ENCODE measurements at places on chromosomes 3 and 15.

DNA sequence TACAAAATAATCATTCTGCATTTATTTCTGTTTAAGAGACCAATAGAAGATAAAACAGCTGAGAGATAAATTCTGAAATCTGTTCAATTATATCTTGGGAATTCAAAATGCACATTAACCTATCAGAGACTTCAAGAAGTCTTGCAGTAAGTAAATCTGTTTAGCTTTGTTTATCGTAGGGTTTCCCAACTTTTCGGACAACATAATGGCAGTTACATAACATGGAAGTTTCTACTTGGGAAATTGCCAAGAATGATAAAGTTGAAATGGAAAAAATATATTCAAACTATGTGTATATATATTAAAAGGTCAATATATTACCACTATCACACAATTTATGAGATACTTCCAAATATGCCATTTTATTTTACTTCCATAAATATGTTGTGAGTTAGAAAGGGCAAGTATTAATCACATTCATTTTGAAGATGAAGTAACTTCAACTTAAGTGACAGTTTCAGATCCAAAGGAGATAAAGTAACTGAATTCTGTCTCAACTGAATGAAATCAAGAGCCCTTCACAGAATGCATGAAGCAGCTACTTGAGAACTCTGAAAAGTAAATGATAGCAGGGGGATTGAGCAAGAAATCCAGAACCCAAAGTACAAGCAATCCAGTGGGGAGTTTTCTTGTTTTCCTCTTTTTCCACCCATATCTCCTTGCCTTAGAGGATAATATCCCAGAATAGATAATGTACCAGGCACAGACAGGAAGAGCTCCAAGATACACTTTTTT is 108.8 kb downstream of the PLOD2 start:
- DNase-seq = no peak

GRCh38 chr3:19155375-19155774 is 7.1 kb downstream of the KCNH8 start:
- no peak for DNase-seq

- DNase-seq = no peak
Measured at GRCh38 chr15:35771746-35772442, 225.9 kb upstream of the DPH6 start.

- no peak for DNase-seq
Measured at GRCh38 chr3:196335503-196335948, 2.7 kb downstream of the TM4SF19 start.

- no peak for DNase-seq
Measured at GRCh38 chr3:171646357-171647133, 163.7 kb downstream of the PLD1 start.

DNA sequence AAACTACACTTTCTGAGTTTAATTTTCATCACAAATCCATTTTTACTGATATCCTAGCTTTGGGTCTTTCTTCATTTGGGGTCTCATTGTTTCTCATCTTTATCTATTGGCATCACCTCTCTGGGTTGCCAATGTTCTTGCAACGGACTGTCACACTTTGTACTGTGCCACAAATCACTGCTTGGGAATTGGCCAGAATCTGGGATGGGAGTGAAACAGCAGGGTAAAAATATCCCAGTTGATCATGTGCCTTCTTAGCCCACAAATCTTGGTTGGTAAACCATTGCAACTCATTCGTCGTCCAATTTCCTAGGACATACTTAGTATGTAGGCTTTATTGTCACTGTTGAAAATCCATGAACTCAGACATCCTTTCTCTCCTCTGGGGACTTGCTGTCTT is 698.5 kb downstream of the OTOL1 start:
- DNase-seq = no peak

GRCh38 chr3:35965908-35966307 is 326.6 kb downstream of the ARPP21 start:
- DNase-seq = no peak

DNA sequence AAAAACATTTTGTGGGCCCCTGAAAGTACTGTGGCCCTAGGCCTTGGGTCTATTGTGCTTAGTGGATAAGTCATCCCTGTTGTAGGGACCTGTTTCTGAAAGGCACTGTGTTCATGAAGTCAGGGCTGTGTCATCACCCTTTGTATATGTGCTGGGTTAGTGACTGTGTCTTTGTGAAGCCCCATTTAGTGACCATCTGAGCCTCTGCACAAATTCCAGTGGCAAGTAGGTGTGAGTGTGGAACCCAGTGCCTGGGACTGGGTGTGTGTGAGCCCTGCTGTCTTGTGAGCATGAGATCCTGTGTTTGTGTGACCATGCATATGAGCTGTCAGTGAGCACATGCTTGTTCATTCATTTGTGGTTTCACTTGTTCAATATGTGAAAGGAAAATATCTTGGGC is 1.2 kb upstream of the HYAL1 start:
- DNase-seq = no peak

DNA sequence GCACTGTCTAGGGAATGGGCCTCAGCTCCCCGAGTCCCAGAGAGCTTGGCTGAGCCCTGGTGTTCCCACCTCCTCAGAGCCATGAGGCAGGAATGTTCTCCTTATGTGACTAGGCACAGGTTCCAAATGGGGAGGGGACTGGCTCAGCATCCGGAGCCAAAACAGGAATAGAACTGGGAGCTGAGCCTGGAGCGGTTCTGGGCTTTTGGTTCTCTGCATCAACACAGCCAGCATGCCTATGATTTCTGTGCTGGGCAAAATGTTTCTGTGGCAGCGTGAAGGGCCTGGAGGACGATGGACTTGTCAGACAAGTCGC is at the start of gene FAM131A:
TSS of gene FAM131A (plus strand) at position 202 of the 316 bp plus-strand sequence. CDS start at position 233, 31 bp downstream.
- no peak for DNase-seq

Measured in activated gamma-delta T cell (primary cell).